Smooth muscle cell of the brain vasculature (primary cell): ENCODE measurements at places on chromosomes 12 and 14.
A peak's percentile ranks its signal among the peaks of the same experiment; 100 is the strongest.

GRCh38 chr14:80536456-80536855, 325.2 kb upstream of the DIO2 start:
- no peak for DNase-seq

DNA sequence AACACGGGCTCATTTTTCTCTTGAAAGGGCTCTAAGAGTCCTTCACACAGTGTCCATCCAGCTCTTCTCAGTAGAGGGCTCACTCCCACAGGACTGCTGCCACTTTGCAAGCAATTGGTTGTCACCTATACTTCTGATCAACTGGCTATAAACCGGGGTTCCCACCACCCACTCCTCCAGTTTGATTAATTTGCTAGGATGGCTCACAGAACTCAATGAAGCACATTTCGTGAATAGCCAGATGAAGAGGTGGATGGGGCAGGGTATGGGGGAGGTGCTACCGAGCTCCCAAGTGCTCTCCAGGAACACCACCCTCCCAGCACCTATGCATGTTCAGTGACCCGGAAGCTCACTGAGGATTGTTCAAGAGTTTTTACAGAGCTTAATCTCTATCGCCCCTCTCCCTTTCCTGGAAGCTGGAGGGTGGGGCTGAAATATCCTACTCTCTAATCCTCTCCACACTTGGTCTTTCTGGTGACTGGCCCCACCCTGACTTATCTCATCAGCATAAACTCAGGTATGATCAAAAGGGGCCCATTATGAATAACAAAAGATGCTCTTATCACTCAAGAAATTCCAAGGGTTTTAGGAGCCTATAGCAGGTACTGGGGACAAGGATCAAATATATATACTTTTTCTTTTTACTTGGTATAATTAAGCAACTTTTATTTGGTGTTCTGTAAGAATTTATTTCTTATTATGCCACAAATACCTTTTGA, 13.9 kb upstream of the EGLN3 start:
- no peak for DNase-seq

DNA sequence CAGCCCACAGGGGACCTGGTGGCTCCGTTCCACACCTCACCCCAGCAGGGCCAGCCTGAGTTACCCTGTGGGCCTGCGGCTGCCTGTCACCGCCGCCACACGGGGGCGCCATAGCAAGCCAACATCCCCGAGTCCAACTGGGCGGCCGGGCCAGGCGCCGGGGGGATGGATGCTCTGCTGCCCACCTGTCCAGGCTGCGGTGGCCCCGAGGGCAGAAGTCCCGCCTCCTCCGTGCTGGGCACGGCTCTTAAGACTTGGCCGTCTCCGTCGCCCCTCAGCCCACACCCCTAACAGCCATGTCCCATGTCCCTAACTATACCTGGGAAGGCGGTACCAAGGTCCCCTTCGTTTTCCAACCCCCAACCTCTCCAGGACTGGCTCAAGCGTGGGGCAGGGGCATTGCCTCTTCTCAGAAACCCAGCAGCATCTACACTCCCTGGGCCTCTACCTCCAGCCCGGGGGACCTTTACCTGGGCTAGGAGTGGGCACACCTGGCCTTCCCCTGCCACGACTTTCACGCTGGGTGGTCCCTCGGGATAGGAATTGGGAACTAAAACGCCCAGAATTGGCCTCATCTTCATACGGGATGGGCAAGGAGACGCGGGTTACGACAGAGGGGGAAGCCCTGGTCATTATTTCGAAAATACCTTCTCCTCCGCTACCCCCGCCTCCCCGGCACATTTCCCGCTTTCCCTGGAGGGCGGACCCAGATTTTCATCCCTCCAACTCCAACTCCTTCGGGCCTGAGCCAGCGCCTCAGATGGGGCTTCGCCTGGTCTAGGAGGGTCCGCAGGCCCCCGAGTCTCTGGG, 1.1 kb upstream of the CYP46A1 start:
- peak; percentile 32 for DNase-seq

- no peak for DNase-seq
These were observed 22.9 kb upstream of the VPS37B start for GRCh38 chr12:122918827-122919226.

DNA sequence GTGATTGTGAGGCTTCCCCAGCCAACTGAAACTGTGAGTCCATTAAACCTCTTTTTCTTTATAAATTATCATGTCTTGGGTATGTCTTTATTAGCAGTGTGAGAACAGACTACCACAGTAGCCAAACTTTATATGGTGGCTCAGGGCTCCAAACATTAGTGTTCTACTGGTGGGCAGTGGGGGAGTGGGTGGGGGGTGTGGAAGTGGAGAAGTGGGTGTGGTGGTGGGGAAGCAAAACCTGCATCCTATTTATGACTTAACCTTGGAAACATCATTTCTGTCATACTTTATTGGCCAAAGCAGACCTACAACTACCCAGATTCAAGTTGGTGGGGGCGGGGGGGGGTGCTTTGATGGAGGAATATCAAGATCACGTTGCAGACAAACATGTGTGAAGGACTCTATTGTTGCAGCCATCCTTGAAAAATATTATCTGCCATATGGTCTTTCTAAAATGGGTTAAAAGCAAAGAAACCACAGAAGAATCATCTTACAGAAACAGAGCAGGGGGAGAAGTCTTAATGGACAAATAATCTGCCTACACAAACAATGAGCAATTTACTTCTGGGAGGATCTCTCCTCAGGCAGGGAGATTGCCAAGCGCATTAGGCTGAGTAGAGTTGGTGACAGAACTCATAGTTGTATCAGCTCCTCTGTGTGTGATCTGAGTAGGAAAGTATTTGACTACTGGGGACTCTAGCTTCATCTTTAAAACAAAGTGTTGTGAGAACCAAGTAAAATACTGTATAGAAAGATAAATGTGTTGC, 1.4 kb upstream of the PWP1 start:
- no peak for DNase-seq

DNA sequence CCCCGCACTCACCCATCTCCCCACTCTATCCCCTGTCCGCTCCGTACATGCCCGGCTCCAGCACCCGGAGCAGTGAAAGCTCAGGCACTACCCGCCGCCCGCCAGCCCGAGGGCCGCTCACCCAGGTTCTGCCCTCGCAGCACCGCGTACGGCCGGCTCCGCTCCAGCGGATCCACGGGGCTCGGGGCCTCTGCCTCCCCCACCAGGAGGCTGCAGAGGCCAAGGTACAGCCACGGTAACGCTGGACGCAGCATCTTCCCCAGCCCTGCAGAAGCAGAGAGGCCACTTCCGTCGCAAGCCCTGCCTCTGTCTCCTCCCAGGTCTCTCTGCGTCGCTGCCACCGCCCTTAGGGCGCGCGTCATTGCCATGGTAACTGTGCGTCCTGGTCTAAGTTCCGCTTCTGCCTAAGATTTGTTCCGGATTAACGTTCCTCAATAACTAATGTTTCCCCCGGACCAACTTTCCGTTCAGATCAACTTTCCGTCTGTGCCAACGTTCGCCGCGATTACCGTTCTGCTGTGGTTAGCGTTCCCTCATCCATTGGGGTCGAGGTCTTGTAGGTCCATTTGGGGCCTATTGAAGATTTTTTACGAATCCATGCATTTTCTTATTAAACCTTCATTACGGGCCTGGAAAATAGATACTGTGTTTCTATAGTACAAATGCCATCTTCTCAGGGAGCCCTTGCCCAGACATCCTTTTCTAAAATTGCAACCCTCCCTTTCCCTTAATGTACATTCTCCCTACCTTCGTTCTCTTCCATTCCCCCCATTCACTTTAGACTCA, at the start of gene C12orf76:
Gene C12orf76, minus strand, starts transcription at position 281 of the 786 bp plus-strand sequence. Its CDS starts 27 bp downstream, at position 254.
- DNase-seq = peak; percentile 94

DNA sequence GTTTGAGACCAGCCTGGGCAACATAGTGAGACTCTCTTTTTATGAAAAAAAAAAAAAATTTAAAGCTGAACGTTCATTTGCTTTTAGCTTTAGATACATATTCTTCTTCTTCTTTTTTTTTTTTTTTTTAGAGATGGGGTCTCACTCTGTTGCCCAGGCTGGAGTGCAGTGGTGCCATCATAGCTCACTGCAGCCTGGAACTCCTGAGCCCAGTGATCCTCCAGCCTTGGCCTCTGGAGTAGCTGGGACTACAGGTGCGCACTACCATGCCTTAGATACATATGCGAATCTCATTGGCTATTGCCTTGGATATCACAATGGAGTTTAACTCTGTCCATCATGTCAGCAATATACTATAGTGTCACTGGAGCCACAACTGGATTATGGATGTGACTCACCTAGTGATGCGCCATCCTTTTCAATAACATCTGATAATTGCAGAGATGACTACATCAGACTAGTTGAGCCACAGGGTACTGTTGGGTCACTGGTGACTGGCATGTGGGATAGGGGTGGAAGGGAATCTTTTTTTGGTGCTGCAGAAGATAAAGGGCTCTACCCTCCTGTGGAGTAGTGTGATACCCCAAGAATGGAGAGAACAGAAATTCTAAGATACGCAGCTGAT, 2.7 kb upstream of the ADIPOR2 start:
- DNase-seq = no peak

GRCh38 chr12:101830367-101831325, at the start of gene GNPTAB:
TSS of gene GNPTAB (minus strand) at chr12:101830959. CDS start at chr12:101830675, 284 bp downstream.
- DNase-seq = peak; percentile 85

- peak; percentile 51 for DNase-seq
These were observed 51.1 kb upstream of the CRACR2A start for GRCh38 chr12:3803865-3804472.

DNA sequence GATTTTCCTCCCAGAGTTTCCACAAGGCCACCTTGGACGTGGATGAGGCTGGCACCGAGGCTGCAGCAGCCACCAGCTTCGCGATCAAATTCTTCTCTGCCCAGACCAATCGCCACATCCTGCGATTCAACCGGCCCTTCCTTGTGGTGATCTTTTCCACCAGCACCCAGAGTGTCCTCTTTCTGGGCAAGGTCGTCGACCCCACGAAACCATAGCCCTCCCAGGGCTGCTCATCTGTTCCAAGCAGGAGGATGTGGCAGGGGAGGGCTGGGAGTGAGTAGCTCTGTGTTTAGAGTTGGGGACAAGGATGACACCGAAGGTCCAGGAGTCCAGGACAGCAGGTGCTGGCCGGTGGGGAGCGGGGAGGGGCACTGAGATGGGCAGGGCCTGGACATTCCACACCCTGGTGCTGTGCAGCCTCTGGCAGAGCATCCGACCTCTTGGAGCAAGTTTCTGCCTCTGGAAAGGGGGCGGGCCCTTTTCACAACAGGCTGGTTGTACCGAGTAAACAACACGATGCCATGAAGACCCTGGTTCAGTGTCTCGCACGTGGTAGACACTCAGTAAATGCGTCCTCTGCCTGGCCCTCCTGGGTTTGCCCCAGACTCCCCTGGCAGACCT, 8.2 kb downstream of the SERPINA4 start:
- no peak for DNase-seq

GRCh38 chr12:39814626-39815025, 195.0 kb upstream of the ABCD2 start:
- no peak for DNase-seq

DNA sequence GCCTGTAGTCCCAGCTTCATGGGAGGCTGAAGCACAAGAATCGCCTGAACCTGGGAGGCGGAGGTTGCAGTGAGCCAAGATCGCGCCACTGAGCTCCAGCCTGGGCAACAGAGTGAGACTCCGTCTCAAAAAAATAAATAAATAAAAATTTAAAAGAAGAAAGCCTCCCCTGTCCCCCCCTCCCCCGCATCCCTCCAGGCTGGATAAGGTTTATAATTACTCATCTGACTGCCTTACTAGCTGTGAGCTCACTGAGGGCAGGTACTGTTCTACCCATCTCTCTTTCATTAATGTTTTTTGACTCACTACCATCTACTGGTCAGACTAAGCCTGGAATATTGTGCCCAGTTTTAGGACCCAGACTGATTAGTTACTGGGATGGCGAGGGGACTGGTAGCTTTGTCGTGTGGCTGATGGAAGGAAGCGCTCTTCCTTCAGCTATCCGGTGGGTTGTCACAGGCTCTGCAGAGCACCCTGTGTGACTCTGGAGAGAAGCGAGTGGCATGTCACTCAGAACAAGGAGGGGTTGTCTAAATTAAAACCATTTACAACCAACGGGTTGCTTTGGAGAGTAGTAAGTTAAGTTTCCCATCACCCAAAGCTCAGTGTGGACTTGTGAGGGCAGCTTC, 16.9 kb downstream of the EVL start:
- DNase-seq = no peak

DNA sequence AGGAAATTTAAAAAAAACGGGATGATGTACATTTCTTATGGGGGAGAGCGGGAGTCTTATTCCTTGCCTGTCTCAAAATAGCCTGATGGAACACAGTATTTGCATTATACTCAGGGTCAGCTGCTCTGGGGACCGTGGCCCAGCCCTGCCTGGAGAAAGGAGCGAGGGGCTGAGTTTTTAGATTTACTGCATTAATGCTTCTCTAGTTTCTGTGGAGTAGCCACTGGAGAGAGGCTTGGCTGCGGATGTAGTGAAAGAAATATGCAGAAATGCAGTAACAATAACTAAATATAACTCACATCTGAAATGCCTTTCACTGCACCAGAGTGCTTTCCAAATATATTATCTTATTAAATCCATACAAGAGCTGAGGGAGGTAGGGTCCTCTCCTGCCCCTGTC, 87.6 kb upstream of the MAP1LC3B2 start:
- no peak for DNase-seq

GRCh38 chr14:101097109-101097793, 193.7 kb upstream of the RTL1 start:
- DNase-seq = no peak

DNA sequence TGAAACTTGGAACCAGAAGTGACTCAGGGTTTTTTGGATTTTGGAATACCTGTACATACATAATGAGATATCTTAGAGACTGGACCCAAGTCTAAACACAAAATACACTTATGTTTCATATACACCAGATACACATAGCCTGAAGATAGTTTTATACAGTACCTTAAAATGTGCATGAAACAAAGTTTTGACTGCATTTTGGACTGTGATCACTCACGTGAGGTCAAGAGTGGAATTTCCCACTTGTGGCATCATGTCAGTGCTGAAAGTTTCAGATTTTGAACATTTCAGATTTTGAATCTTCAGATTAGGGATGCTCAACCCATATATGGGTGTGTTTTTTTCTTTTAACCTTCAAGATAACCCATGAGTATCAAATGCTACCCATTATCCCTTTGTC, 6.6 kb downstream of the SBNO1 start:
- DNase-seq = no peak

GRCh38 chr14:87149583-87150354, 843.2 kb downstream of the GALC start:
- no peak for DNase-seq

- no peak for DNase-seq
These were observed 107.0 kb downstream of the HECTD4 start for GRCh38 chr12:112275207-112275606.

- no peak for DNase-seq
These were observed 137.3 kb downstream of the CACNA1C start for GRCh38 chr12:2190085-2190484.

GRCh38 chr12:120741476-120742421, 16.1 kb downstream of the ACADS start:
- no peak for DNase-seq

- DNase-seq = no peak
These were observed 137.9 kb downstream of the IGF1 start for GRCh38 chr12:102342281-102343006.

- DNase-seq = no peak
These were observed 12.2 kb upstream of the NR2C1 start for GRCh38 chr12:95085612-95086011.
